ENCODE measurements at places on chromosomes 6 and 20.

- no peak overlapping the region for H3K4me3 ChIP-seq
- no peak overlapping the region for H3K27ac ChIP-seq
- no peaks in the 10 kb centered on the region for H3K36me3 ChIP-seq
- DNase-seq: no peak
- no peaks in the 10 kb centered on the region for H3K27me3 ChIP-seq
Observed at GRCh38 chr20:16107172-16107870, 465.9 kb downstream of the KIF16B start.

DNA sequence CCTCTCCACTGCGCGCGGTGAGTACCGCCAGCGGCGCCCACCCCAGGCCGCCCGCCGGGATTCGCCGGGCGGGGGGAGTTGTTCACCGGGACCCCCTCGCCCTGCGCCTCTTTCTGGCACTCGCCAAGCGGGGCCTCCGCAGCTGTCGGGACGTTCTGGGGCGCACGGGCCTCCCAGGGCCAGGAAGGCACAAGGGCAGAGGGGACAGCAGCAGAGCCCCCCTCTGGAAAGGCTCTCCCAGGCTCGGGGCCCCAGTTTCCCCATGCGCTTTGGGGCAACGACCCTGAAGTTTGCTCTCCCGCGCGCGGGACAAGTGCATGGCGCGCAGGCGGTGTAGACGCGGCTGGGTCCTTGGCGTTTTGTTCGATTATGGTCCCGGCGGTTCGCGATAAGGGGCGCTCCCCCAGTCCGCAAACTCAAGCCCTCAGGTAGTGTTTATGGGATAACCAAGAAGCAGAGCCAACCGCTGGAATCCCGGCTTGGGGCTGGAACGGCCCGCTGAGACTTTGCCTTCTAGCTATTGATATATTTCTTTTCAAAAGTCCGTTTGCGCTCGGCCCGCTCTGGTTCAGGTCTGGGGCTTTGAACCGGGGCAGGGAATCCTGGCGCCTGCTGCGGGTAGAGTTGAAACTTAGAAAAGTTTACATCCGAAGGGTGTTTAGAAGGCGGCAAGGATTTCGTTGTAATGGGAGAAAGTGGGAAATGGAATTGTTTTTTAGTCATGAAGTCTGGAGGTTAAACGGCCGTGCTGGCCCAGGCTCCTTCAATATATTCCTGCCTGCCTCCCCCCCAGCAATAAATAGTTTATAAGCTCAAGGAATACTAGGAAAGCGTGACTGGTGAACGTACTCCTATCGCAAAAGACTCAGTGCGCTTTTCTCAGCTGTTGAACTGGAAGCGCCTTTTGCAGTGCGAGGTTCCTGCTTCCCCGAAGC lies 595 bp downstream of the EYA2 start:
- no peak for DNase-seq
- H3K27me3 ChIP-seq: peaks cover 47% of the 10 kb centered on the region
- no peaks in the 10 kb centered on the region for H3K36me3 ChIP-seq

GRCh38 chr20:61191096-61191495 lies 61.0 kb upstream of the CDH4 start:
- H3K4me3 ChIP-seq: no peak overlapping the region
- peaks cover 3% of the 10 kb centered on the region for H3K27me3 ChIP-seq
- H3K36me3 ChIP-seq: no peaks in the 10 kb centered on the region
- H3K4me1 ChIP-seq: no peaks in the 10 kb centered on the region
- H3K27ac ChIP-seq: no peak overlapping the region

DNA sequence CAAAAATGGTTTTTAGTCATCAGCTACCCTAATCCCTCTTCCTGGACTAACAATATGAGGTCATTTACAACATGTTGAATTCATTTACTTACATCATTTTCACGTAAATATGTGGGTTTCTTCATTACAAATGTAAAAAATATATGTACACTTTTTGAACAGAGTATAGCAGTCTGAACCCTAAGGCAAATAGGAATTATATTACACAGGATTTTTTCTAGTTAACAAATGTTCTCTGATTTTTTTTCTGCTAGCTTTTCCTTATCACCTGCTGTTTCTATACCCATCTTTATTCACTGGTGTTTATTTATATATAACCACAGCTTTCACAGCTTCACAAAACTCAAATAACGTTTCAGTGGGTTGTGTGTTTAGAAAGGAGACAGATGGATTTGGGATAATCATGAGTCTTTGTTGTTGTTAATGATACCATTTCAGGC lies 21.0 kb upstream of the CD2AP start:
- H3K36me3 ChIP-seq: no peaks in the 10 kb centered on the region
- no peak overlapping the region for H3K27ac ChIP-seq
- H3K27me3 ChIP-seq: no peaks in the 10 kb centered on the region
- peaks cover 3% of the 10 kb centered on the region for H3K4me1 ChIP-seq
- H3K4me3 ChIP-seq: no peak overlapping the region
- no peak for DNase-seq

DNA sequence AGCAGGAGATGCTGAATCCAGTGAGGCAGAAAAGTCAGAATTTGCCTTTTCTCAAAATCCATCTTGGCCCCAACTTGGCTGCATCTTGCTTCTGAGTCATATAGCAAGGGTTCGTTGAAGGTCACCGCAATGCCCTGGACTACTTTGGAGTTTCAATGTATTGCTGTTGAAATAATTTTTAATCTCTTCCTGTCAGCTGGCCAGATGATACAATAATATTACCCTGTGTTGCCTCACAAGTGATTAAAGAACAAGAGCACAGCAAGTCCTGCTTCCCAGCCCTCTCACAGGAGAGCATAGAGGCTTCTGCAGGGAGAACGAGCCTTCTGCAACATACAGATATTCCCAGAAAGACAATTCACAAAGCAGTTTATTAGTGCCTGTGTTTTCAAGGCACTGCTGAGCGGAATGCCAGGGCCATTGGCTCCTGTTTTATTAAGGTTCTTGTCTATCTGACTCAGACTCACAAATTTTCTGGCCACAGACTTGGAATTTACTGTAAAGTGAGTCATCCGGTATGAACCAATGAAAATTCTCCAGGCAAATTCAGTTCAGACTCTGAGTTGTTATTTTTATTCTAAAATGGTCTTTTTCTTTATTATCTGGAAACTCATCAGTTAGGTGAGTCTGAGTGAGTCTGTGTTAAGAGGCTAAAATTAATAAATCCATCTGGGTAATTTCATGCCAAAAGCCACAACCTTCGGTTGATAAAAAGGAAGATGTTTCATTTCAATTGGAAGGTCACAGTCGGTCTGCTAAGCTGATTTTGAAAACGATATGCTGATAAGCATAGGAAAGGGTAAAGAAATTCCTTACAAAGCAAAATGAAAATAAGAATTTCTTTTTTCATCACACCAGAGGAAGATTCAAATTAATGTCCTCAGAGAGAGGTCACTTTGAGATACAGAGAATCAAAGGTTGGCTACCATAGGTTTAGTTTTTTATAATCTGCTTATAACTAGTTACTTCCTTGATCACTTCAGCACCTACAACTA lies 289.4 kb upstream of the STXBP5 start:
- no peak overlapping the region for H3K27ac ChIP-seq
- H3K27me3 ChIP-seq: peaks cover 7% of the 10 kb centered on the region
- DNase-seq: no peak
- peaks cover 11% of the 10 kb centered on the region for H3K4me1 ChIP-seq

GRCh38 chr6:163263196-163263595 lies 151.3 kb upstream of the QKI start:
- no peak overlapping the region for H3K4me3 ChIP-seq
- DNase-seq: no peak
- H3K27me3 ChIP-seq: peaks cover 12% of the 10 kb centered on the region
- H3K4me1 ChIP-seq: peaks cover 9% of the 10 kb centered on the region
- no peak overlapping the region for H3K27ac ChIP-seq
- H3K36me3 ChIP-seq: no peaks in the 10 kb centered on the region

GRCh38 chr20:51348876-51349275 lies 193.6 kb downstream of the NFATC2 start:
- H3K27me3 ChIP-seq: no peaks in the 10 kb centered on the region
- H3K36me3 ChIP-seq: no peaks in the 10 kb centered on the region
- no peak for DNase-seq
- no peak overlapping the region for H3K4me3 ChIP-seq

DNA sequence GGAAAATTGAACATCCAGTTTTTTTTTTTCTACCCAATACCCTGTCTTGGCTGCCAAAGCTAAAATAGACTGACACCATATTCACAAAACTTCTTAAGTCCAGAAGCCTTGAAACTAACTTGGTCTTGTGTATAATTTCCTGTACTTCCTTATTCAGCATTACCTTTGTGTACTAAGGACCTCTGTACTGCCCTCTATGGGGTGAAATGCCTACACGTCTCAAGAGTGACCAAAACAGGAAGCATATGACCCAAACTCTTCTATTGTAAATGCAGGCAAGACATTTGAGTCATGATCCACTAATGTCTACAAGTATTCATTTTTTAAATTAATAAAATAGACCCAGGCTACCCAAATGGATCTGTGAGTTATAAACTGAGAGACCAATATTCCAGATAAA lies 50.4 kb downstream of the HMGCLL1 start:
- no peak overlapping the region for H3K27ac ChIP-seq
- no peaks in the 10 kb centered on the region for H3K36me3 ChIP-seq
- H3K4me1 ChIP-seq: no peaks in the 10 kb centered on the region
- no peaks in the 10 kb centered on the region for H3K27me3 ChIP-seq
- no peak for DNase-seq

Measured in activated CD4-positive, alpha-beta memory T cell treated with anti-CD3 and anti-CD28 coated beads for 36 hours (primary cell).